ENCODE measurements at places on chromosomes 2 and 18.

GRCh38 chr18:13377496-13377895 is 158.9 kb downstream of the LDLRAD4 start:
- peak; percentile 28 for DNase-seq

DNA sequence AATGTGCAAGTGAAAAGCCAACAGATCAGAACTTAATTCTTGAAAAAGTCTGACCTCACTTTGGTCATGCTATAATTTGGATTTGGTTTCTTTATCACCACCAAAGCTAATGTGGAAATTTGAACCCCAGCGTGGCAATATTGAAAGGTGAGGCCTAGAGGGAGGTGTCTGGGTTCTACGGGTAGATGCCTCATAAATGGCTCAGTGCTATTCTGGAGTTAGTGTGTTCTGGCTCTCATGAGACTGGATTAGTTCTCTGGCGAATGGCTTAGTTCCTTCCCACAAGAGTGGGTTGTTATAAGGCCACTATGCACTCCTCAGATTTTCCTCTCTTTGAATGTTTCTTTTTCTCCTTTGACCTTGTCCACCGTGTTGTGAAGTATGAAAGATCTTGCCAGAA is 22.3 kb downstream of the ORC4 start:
- DNase-seq = no peak

DNA sequence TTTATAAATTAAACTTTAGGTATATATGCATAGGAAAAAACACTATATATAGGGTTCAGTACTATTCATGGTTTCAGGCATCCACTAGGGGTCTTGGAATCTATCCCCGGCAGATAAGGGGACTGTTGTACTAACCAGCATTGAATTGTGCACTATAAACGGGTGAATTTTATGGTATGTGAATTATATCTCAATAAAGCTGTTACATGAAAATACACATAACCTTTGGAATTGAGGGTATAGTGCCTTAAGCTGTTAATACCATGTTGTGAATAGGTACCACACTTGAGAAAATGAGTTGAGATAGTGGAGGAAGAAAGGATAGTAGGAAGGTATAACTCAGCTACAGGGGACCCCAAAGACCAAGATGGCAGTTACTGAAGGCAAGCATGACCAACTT is 167.3 kb downstream of the HAUS1 start:
- no peak for DNase-seq

- no peak for DNase-seq
Measured at GRCh38 chr2:70045932-70046331, 41.3 kb upstream of the PCBP1 start.

DNA sequence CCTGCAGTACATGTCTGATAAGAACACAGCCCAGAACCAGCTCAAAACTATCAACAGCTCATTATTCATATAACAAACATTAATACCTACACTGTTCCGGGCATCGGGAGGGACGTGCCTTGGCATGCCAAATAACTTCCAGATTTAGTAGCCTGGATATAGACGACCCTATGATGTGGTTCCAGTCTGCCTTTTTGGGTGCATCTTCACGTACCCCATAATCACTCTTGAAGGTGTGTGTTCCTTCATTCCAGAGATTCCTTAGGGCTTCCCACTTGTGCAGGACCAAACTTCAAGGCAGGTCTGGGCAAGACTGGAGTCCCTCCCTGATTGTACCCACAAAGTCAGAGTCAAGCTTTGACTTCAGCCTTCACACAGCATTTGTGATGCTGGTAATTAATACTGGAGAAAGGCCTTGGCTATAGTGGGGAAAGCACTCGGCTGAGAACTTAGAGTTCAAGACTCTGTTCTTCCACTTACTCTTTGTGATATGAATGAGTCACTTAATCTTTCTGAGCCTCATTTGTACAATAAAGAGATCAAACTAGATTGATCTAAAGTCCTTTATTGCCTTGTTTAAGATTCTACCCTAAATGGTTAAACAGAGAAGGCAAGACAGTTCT is 27.7 kb upstream of the SPATS2L start:
- no peak for DNase-seq

DNA sequence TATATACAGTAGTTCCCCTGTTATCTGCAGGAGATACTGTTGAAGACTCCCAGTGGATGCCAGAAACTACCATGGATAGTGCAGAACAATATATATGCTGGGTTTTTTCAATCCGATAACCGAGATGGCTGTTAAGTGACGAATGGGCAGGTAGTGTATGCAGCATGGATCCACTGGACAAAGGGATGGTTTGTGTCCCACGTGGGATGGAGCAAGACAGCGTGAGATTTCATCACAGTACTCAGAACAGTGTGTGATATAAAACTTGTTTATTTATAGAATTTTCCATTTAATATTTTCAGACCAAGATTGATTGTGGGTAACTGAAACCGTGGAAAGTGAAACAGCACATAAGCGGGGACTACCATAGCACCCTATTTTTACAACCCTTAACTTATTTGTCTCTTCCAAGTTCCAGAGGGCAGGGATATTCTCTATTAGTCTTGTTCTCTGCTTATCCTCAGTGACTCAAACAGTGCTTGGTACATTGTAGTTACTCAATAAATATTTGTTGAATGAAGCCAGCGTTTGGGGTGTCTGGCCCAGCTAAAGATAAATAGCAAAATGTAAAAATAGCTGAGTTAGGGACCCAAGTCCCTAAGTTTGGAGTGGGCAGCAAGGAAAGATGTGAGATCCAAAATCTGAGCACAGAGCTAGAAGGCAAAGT is 50.0 kb downstream of the RHBDD1 start:
- no peak for DNase-seq

DNA sequence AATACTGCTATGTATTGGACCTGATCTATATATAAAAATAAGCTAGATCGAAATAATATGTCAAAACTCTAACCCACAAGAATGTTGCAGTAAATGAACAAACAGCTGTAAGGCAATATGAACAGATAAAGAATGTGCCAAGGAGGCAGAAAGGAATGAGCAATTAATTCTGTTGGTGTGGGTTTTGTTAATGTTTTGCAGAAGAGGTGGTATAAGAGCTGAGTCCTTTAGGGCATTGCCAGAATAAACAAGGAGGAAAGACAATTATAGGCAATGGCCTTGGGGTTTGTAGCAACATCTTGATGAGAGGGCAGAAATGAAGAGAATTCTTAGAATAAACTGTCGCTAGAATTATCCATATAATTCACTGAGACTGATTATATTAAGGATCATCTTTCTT is 240.9 kb upstream of the GULP1 start:
- peak; percentile 69 for DNase-seq

All from fibroblast of skin of right biceps (primary cell).